Neural crest cell (in vitro differentiated cells): ENCODE measurements at places on chromosomes 3 and 15. TPM values are rescaled to one million over a fixed set of nuclear protein-coding genes. Genes with fewer than 3 reads are reported as not detected.

FBXW12 gene
- 0.44 and 0.68 TPM in 2 replicates for total RNA-seq

DNA sequence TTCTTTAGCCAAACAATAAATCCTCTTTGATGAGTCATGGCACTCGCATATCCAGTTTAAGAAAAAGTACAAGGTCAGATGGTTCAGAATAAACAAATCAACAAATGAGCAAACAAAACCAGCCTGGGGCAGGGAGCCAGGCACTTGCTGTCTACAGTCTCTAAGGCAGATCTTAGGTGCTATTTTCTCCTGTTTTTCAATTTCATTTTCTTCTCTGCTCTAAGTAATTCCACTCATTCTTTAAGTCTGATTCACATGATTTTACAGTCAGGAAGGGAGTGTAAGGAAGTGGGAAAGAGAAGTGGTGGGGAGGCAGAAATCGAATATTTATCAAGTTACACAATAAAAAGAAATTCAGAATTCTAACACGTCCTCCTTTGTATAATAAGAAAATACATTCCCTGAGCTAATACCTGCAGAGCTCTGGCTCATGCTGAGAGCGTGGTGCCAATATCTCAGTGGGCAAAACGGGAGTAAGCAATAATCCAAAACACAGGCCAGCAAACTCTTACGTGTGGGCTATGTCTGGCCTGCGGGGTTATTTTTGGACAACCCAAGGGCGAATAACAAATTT is 298.6 kb downstream of the ADAMTS17 start:
- H3K4me3 ChIP-seq = no peak overlapping the region
- DNase-seq = no peak
- no peaks in the 10 kb centered on the region for H3K27me3 ChIP-seq

GRCh38 chr3:50347187-50347813 is 1.8 kb upstream of the ZMYND10 start:
- peaks cover 34% of the 10 kb centered on the region for H3K4me1 ChIP-seq
- peak; percentile 71 for DNase-seq
- no peaks in the 10 kb centered on the region for H3K36me3 ChIP-seq

GRCh38 chr15:76433798-76434400 is 97.3 kb downstream of the ISL2 start:
- DNase-seq = no peak
- H3K27ac ChIP-seq = no peak overlapping the region
- no peaks in the 10 kb centered on the region for H3K27me3 ChIP-seq
- peaks cover 9% of the 10 kb centered on the region for H3K36me3 ChIP-seq
- H3K4me1 ChIP-seq = peaks cover 16% of the 10 kb centered on the region

RTP2 gene
- not detected in 2 replicates for total RNA-seq

DNA sequence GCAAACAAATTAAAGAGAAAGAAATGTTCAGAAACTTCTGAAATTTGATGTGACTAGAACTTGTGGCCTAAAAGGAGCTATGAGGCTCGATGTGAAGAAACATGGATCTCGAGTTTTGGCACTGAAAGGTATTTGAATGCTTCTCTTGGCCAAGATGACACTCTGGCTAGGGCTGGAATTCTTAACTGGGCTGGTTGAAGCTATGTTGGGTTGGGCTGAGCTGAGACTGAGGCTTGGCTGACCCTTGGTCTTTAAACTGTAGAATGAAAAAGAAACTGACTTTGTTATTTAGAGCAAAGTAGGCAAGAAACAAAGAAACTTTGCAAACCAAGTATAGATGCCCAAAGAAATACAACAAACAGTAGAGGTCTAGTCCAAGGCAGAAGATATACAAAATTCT is 28.1 kb upstream of the CLDN16 start:
- H3K36me3 ChIP-seq = no peaks in the 10 kb centered on the region
- H3K4me1 ChIP-seq = no peaks in the 10 kb centered on the region
- no peak for DNase-seq

DNA sequence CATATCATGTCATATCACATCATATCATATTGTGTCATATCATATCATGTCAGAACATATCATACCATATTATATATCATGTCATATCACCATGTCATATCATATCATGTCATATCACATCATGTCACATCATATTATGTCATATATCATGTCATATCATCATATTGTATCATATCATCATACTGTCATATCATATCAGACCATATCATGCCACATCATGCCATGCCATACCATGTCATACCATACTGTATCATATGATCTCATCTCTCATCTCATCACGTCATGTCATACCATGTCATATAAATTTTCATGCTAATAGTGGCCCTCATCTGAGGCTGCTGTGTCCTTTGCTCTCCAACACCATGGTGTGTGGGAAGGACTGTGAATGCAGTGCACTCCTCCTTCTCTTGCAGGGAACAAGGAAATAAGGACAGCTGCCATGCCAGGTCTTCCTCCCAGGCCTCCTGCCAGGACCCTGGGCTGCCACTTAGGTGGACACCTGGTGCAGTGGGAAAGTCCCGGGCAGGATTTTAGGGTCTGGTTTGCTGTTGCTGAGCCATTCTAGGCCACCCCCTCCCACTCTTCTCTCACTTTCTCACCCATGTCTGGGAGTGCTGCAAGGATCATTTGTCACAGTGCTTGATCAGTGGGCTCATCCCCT is 72.4 kb upstream of the TRPM1 start:
- no peaks in the 10 kb centered on the region for H3K36me3 ChIP-seq
- H3K27me3 ChIP-seq = no peaks in the 10 kb centered on the region
- no peak overlapping the region for H3K27ac ChIP-seq
- no peak for DNase-seq
- H3K4me3 ChIP-seq = no peak overlapping the region

NR1I2 gene
- total RNA-seq = 0.26 TPM in 1 of 2 replicates, not detected in the other

DNA sequence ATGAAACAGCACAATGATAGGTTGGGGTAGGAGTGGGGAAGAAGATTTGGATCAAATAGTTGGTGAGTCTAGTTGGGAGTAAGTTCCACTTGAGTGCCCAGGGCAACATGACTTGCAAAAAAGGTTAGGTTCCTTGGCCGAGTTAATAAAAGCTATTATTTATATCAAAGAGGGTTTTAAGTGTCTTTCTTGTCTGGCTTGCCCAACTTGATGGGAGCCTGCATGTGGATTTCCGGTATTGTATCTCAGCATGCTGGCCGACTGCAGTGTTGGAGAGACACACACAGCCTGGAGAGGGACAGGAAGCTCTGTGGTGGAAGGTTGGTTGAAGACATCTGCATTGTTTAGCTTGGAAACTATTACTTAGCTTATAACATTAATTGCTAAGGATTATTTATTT is 449.5 kb upstream of the TBL1XR1 start:
- no peaks in the 10 kb centered on the region for H3K27me3 ChIP-seq
- no peaks in the 10 kb centered on the region for H3K36me3 ChIP-seq
- peaks cover 21% of the 10 kb centered on the region for H3K4me1 ChIP-seq
- H3K4me3 ChIP-seq = no peak overlapping the region
- no peak for DNase-seq

GRCh38 chr15:63276342-63277037 is 915 bp upstream of the APH1B start:
- H3K4me3 ChIP-seq = peak overlapping the region; percentile 97
- peaks cover 8% of the 10 kb centered on the region for H3K36me3 ChIP-seq
- H3K27ac ChIP-seq = no peak overlapping the region
- H3K4me1 ChIP-seq = peaks cover 32% of the 10 kb centered on the region
- no peak for DNase-seq

ADGRG7 gene
- total RNA-seq = not detected in 2 replicates
